ENCODE measurements at places on chromosomes 1 and 21.

GRCh38 chr1:157000686-157001085 is 44.9 kb downstream of the ARHGEF11 start:
- DNase-seq, result peak; percentile 15

DNA sequence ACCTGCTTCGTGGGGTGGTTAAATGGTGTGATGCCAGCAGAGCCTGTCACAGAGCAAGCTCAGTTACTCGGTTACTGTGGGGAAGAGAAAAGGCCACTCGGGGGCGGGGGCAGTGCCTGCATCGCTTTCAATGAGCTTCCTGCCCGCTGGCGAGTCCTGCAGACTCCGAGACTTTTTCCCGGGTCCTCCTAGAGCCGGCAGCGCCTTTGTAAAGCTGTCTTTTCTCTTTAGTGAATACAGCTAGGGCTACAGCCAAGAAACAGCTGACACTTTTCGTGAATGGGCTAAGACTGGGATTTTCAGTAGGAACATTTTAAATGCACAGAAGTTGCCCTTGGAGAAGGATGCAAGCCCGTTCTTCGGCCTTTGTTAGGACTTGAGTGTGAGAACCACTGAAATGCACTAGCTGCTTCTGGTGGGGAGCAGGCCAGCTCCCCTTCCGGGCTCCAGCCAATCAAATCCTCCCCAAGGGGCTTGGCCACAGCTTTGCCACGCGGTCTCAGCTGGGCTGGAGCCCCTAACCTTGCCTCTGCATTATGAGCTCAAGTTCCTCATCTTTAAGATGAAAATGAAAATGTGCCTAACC is 23.4 kb upstream of the EFHD2 start:
- peak; percentile 15 for DNase-seq

DNA sequence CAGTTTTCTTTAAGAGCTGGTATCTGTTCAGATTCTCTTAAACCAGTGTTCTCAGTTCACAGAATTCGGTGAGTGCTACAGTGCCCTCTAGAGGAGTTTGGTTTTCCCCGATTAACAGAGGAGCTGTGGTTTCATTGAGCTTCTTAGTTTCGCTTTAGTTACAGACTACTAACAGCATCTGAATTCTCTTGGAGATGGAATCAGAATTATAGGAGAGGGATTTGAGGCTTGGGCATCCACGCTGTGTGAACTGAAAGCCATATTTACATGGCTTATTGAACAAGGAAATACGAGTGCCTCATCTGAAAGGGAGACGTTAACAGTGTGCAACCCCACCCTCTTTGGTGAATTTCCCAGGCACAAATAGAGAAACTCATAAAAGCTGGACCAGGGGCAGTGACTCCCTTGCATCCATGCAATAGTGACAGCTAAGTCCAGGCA is 202.0 kb downstream of the USH2A start:
- peak; percentile 87 for DNase-seq

DNA sequence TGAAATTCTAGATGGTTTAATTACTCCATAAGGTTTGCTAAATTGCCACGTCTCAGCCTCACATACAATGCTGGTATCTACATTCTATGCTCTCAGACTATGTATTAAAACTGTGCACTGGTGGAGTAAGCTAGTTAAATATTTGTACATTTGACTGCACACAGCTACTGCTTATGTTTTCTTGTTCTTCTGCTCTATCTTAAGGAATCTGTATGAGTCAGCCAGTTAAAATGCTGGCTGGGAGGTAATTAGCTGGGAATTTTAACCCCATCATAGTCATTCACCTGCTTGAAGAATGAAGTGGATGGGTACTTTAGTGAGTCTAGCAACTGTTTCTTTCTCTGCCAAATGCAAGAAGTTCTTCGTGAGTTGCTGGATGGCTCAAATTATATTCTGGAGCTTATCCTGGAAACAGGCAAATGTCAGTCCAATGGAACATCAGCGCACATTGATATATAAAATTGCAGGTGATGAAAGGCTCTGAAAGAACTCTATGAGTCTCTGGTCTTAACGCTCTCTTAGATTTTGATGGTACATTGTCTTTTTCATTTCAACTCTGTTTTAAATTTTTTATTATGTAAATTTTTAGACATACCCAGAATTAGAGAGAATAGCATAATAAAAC is 83.4 kb downstream of the BACH1 start:
- DNase-seq, result peak; percentile 80

DNA sequence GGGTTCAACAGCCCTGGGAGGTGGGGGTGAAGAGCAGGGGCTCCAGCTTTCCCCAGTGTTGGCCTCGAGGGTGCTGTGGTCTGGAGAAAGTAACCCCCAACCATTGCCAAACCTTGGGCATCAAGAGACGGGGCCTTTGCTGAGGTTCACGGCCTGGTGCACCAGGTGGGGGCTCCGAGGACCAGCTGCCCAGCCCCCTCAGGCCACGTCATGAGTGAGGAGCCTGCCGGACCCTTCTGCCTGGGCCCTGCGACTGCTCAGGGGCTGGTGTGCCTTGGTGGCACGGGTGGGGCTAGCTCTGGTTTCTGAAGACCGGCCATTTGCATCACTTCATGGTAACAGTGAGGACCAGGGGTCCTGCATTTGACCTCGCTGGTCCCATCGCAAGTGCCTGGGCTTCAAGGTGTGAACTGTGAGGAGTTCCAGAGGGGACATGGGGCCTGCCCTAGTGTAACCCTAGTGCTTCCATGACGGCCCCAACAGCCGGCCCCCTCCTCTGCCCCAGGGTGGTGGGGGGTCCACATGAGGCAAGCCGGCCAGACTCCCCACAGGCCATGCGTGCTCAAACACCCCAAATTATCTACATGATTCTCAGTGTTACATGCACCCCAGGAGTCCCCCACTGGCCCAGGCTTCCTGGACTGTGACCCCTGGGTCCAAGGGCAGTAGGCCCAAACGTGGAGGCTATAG is 13.5 kb downstream of the MORN1 start:
- no peak for DNase-seq

- DNase-seq, result no peak
Measured at GRCh38 chr1:222971146-222971545, 156.3 kb downstream of the DISP1 start.

DNA sequence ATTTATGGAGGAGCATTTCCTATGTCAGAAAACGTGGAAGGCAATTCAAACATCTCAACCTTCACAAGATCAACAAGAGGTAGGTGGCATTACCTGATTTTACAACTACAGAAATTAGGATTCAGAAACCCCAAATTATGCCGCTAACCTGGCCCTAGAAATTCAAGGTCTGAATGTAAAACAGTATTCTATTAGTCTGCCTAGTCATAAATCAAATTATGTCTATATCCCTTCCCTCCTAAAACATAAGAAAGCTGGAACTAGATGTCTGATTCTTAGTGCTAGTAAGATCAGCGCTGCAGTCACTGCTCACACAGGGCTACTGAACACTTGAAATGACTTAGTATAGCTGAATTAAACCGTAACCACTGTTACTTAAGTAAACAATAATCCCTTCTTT is 1.4 kb downstream of the TOMM20 start:
- peak; percentile 17 for DNase-seq

- no peak for DNase-seq
Measured at GRCh38 chr1:162212713-162213112, 143.2 kb downstream of the NOS1AP start.

DNA sequence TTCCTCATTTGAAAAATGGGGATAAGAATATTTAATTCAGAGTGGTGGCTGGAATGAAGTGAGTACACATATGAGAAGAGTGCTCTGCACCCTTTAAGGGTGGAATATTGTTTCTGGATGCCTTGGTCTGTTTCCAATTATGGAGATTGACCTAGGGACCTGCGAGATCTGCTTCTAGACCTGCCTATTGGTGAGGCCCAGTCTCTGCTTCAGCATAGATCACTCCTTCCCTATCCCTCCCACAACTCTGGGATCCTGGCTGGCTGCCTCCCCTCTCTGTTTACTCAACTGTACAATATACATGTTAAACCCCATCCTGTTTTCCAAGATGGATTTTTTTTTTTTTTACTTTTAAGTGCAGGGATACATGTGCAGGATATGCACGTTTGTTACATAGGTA is 6.4 kb upstream of the LDLRAD1 start:
- DNase-seq, result no peak

DNA sequence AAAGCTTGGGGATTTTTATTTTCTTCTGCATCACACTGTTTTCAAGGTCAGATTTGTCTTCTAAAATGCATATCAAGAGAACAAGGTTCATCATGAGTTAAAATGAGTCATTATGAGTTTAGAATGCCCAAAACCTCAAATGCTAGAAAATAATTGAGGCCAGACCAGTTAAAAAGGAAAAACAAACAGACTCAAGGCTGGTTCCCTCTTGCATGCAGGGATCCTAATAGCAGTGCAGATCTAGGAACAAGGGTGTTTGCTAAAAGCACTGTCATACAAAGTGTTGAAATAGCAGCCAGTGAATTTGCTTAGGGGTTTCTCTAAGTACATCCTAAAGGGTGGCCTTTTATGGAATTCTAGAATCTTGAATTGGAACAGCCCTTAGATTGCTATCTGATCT is 15.3 kb downstream of the BEND5 start:
- no peak for DNase-seq

GRCh38 chr1:201795066-201795465 is 33.9 kb upstream of the IPO9 start:
- DNase-seq, result peak; percentile 73

- DNase-seq, result peak; percentile 65
Measured at GRCh38 chr1:96365596-96366390, 355.8 kb upstream of the PTBP2 start.

DNA sequence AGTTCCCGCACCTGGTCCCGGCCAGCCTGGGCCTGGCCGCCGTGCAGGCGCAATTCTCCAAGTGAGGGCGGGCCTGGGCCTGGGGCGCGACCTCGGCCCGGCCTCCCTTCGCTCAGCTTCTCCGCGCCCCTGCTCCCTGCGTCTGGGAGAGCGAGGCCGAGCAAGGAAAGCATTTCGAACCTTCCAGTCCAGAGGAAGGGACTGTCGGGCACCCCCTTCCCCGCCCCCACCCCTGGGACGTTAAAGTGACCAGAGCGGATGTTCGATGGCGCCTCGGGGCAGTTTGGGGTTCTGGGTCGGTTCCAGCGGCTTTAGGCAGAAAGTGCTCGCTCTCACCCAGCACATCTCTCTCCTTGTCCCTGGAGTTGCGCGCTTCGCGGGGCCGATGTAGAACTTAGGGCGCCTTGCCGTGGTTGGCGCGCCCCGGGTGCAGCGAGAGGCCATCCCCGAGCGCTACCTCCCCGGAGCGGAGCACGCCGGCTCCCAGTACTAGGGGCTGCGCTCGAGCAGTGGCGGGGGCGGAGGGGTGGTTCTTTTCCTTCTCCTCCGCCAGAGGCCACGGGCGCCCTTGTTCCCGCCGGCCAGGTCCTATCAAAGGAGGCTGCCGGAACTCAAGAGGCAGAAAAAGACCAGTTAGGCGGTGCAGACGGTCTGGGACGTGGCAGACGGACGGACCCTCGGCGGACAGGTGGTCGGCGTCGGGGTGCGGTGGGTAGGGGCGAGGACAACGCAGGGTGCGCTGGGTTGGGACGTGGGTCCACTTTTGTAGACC is 1.2 kb downstream of the OLIG1 start:
- DNase-seq, result peak; percentile 5

- DNase-seq, result no peak
Measured at GRCh38 chr1:234752927-234753326, 142.9 kb upstream of the IRF2BP2 start.

DNA sequence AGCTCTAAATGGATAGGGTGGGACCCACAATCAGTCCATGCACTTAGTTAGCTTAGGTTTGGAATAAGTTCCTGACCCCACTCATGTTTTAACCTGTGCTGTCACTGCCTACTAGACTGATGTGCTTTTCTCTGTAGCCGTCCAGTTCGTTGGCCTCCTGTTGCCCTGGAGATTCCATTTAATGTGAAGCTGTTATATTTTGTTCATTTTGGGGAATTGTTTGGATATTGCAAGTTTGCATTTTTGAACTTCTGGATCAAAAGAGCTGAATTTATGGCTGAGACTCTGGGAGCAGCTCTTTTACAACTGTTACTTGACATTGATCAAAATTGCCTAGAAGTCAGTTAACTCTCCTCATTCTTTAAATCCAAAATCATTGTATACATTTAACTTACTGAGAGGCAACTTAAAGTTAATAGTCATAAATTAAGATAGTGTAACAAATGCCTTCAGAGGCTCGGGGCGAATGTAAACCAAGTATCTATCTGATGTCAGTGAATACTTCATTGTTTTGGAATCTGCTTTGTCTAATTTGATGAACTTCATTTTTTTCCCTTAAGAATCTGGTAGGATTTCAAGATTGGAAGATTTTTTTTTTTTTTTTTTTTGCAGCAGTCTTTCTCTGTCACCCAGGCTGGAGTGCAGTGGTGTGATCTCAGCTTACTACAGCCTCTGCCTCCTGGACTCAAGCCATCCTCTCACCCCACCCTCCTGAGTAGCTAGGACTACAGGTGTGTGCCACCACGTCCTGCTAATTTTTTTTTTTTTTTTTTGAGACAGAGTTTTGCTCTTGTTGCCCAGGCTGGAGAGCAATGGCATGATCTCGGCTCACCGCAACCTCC is 38.1 kb downstream of the MIGA1 start:
- DNase-seq, result no peak

DNA sequence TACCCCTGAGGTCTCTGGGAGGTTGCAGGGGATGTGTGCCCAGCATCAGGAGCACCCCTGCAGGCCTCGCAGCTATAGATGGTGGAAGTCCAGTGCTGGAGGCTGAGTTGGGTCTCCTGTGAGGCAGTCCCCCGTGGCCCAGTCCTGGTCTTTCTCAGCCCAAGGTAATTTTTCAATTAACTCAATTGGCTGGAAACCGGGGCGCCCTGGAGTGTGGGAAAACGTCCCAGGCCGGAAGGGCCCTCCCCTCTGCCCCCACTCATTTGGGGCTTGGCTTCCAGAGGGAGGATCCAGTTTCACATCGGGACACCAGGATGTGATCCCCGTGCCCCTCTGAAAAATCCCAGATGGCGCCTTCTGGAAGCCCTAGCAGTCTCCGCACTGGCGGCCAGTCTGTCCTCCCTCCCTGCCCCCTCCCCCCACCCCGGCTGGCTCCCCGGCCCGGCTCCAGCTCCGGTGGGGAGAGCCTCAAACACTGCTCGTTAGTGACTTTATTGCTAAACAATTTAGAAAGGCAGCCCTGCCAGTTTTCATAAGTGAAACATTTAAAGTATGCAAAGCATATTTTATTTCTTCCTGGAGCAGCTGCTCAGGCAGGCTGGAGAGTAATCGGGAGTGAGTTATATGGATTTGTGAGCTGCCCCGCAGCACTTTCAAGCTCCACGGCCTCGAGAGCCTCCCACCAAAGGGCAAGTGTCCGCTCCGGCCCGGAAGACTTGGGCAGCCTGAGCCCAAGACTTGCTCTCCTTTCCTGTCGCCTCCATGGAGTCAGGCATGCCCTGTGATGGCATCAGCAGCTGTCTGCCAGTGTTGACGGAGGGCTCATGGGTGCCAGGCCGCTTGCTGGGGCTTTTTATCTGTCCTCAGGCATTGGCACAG is 208.2 kb upstream of the TMEM51 start:
- DNase-seq, result peak; percentile 90

- DNase-seq, result peak; percentile 62
Measured at GRCh38 chr1:6872573-6873261, 87.5 kb downstream of the CAMTA1 start.
